H1 (cell line): ENCODE measurements at places on chromosomes 5 and 9.

GRCh38 chr5:96629774-96630173, 32.4 kb upstream of the CAST start:
- DNase-seq: no peak

- DNase-seq: no peak
Measured at GRCh38 chr5:145943674-145944121, 7.3 kb downstream of the SH3RF2 start.

DNA sequence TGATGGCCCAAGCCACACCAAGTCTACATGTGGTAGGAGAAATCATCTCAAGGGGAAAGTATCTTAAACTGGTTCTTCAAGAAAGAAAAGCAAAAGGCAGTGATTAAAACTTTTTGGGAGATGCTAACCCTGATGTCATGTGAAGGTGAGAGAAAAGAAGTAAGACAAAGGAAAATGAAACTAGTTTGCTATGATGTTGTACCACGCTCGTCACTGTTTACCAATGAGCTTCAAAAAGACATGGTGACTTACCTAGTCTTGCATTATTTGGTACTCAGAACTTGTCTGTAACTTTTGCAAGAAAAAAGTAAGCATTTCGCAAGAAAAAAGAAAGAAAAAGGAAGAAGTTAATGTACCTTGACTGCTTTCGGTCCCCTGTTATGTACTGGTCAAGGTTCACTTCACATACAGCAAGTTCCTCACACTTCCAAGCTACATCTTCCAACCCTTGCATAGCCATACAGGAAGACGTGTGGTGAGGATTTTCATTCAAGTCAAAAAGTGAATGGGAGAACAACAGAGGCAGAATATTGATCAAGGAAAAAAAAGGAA, 739.3 kb downstream of the NR2F1-AS1 start:
- no peak for DNase-seq

DNA sequence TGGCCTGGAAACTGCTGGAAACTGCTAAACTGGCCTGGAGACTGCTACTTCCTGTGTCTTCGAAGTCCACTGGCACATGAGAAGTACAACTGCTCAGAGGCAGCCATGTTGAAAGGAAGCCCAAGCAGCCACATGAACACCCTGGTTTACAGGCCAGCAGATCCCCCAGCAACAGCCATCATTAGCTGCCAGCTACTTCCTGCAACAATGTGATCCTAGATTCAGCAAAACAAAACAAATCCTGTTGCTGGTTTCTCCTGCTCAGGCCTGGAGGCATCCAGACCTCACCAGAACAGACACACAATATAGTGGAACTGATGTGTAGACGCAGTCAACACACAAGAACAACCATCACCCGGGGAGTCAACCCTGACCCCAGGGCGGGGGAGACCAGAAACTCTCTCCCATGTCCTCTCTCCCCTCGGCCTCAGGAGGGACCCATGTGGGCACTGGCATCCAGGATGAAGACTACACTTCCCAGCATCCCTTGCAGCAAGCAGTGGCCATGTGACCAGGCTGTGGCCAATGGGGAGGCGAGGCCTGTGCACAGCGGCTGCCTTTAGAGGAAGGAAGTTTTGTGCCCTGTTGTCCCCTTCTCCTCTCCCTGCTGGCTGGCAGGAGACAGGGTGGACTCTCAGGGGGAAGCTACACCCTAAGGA, 9.2 kb upstream of the LCN15 start:
- DNase-seq: peak; percentile 81

DNA sequence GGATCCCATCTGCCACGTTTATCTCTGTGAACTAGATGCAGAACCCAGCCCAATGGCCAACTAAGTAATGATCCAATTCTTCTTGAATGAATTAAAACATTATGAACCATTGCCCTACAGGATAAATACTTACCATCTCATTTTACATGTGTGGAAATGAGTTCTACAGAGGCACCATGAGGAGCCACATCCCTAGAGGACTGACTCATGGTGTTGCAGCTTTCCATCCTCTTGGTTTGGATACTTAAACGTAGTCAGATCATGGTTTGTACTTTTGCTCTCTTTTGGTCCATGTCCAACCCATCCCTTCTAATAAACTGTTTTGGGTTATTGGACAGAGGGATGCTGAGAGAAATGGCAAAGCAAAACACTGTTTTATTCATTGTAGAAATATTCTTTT, 484.8 kb downstream of the EBF1 start:
- DNase-seq: no peak

GRCh38 chr5:179311091-179311470, 34.2 kb downstream of the ADAMTS2 start:
- no peak for DNase-seq

DNA sequence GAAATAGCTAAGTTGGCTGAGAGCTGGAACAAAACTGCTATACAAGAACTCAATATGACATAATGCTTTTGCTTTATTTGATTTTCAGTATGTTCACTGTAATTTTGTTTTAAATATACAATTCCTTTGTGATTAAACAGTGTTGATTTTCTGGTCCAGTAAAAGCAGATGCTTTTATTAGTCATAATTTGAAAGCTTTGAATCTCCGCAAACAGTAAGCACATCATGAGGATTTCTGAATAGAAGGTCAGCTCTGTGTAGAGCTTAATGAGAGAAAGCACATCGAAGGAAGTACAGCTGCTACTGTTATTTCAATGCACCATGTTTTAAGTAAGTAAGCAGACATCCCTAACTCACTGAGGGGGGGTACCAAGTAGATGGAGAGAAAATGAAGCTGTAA, 701.3 kb upstream of the ACO1 start:
- no peak for DNase-seq

DNA sequence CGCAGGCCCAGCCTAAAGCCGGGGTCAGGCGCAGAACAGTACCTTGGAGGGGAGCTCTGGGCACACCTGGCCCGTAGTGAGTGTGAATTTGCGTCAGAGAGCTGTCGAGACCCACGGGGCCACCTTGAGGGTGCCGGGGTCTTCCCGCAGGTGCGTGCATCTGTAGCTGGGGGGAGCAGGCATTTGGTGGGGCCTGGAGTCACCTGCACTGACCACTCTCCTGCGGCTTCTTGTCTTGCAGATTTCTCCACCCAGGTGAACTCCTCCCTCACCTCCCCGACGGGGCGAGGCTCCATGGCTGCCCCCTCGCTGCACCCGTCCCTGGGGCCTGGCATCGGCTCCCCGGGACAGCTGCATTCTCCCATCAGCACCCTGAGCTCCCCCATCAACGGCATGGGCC, 75.1 kb downstream of the RXRA start:
- DNase-seq: no peak

- DNase-seq: no peak
Measured at GRCh38 chr9:123686131-123686828, 243.6 kb downstream of the DENND1A start.

GRCh38 chr9:6929441-6930215, 171.9 kb downstream of the KDM4C start:
- DNase-seq: no peak

DNA sequence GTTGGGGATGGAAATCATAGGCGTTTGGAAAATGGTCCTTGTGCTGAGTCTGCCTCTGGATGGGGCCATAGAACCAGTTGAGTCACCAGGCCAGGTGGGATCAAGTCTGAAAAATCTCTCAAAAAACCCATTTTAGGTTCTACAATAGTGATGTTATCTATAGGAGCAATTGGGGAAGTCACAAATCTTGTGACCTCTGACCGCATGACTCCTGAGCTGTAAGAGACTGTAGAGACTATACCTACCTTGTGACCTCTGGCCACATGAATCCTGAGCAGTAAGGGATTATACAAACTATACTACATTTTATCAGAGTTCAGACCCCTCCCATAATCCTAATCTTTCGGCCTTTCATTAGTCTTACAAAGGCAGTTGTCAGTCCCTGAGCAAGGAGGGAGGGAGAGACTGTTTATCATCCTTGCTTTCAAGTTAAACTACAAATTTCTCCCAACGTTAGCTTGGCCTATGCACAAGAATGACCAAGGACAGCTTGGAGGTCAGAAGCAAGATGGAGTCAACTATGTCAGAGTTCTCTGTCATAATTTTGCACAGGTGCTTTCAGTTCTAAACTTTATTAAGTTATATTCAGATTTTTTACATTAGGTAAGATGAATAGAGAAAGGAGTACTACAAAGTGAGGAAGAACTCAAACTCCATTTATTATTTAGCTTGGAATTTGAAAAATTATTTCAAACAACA, 11.5 kb upstream of the JMY start:
- DNase-seq: no peak

GRCh38 chr5:59356813-59357380, 536.6 kb downstream of the PDE4D start:
- DNase-seq: peak; percentile 44

- no peak for DNase-seq
Measured at GRCh38 chr5:72693546-72694205, 122.8 kb upstream of the TNPO1 start.

GRCh38 chr5:15233566-15233965, 266.4 kb upstream of the FBXL7 start:
- no peak for DNase-seq

- no peak for DNase-seq
Measured at GRCh38 chr5:132268769-132269551, 11.5 kb downstream of the PDLIM4 start.

DNA sequence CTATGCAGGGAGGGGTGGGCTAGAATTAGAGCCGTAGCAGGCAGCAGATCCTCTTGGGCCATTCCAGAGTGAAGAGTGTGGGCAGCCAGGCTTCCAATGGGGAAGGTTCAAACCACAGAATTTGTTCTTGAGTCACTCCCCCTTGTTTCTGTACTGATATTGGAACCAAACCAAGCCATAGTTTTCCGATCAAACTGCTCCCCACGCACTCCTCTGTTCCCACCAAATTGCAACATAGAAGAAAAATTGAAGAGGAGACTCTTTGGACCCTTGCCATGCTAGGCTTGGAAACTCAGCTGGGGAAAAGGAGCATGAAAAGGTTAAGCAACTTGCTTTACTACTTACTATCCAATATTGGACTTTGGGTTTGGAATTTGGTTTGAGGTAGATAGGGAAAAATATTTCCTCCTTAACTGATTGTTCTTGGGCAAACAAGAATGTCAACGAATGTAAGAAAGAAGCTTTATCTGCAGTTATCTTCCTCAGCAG, 165.8 kb upstream of the NR3C1 start:
- no peak for DNase-seq

- DNase-seq: no peak
Measured at GRCh38 chr9:111039231-111039906, 1.1 kb upstream of the LPAR1 start.
